8988T (cell line): ENCODE measurements at places on chromosomes 12 and 14.

DNA sequence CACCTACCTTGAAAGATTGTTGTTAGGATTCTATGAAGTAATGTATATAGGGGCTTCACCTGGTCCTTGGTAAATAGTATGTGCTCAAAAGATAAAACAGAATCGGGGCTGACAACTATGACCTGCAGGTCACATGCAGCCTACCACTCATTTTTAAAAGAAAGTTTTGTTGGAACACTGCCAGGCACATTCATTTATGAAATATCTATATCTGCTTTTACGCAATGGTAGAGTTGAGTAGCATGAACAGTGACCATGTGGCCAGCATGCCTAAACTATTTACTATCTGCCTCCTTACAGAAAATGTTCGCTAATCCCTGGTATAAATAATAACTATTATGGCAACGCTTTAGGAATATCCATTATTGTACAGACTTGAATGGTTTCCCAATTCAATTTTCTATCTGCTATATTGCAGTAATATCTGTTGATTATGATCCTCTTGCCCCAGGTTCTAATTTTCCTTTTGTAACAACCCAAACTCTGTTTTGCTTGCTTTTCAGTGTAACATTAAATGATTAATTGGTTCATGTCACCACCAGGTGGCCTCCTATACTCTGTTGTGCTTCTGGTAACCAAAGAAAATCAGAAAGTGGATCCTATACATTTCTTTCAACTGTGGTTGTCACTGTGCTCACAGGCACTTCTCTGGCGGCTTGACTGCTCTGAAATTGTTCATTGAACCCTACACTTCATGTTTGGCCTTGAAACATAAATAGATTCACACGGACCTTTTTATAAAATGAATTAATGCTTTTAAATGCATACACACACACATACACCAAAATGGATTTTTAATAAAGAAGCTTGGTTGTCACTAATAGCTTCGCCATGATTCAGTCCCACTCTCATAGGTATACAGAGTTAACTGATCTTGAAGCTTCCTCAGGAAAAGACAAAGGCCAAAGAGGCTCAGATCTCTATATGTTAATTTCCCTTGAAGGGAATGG is 227.7 kb upstream of the NPAS3 start:
- DNase-seq, result no peak

- no peak for DNase-seq
Measured at GRCh38 chr12:71683633-71684032, 2.2 kb upstream of the TMEM19 start.

DNA sequence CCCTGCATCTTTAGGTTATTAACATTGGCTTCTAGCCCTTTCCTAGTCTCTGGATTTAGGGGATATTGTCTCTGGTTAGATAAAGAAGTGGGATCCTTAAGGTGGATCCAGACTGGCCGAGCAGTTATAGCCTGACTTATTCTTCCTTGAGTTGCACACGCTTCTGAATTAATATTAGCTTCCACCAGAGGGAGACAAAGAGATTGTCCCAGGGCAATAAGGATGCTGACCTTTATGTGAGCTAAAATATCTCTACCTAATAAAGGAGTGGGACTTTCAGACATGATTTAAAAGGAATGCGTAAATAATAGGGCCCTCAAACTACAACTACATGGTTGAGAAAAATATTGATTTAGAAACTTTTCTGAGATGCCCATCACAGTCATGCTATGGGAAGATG is 139.7 kb downstream of the SLCO1B3 start:
- no peak for DNase-seq

DNA sequence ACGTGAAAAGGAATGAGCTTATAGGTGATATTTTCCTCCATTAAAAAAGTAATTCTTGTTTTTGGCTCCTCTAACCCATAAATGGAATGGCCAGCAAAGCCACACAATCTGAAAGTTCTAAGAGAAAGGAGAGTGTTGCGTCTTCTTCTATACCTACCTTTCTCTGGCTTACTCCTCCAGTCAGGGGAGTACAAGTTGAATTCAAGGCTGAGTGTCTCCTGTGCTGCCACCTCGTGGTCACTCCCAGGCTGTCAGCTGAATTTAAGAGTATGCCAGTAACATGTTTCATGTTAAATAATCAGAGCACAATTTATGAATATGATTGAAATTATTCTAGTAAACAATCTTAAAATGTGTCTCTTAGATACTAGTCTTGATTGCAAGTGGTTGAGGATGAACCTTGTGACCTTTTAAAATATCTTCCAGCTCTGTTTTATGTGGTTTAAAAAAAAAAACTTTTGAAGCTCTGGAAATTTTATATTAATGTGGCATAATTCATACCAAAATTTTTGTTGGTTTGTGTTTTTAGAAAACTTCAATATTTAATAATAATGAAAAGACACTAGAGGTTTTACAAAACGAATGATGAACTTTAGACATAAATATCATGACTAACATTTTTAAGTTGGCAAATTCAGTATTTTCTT is 31.7 kb downstream of the PTHLH start:
- no peak for DNase-seq

- no peak for DNase-seq
Measured at GRCh38 chr12:64633940-64634337, 23.6 kb downstream of the RASSF3 start.

DNA sequence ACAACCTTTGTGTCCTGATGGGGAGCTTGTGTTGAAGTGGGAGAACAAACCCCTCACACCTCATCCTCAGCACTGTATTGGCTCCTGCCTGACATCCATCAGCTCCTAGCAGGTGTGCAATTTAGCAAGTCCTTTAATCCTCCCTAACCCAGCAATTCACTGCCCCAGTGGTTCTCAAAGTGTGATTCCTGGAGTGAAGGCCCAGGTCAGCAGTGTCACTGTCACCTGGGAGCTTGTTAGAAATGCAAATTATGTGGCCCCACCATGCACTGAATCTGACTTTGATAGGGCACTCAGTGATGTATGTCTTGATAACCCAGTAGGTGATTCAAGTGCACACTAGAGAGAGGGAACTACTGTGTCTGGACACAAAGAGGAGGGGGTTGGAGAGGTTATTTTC is 133.6 kb downstream of the FGD4 start:
- no peak for DNase-seq

DNA sequence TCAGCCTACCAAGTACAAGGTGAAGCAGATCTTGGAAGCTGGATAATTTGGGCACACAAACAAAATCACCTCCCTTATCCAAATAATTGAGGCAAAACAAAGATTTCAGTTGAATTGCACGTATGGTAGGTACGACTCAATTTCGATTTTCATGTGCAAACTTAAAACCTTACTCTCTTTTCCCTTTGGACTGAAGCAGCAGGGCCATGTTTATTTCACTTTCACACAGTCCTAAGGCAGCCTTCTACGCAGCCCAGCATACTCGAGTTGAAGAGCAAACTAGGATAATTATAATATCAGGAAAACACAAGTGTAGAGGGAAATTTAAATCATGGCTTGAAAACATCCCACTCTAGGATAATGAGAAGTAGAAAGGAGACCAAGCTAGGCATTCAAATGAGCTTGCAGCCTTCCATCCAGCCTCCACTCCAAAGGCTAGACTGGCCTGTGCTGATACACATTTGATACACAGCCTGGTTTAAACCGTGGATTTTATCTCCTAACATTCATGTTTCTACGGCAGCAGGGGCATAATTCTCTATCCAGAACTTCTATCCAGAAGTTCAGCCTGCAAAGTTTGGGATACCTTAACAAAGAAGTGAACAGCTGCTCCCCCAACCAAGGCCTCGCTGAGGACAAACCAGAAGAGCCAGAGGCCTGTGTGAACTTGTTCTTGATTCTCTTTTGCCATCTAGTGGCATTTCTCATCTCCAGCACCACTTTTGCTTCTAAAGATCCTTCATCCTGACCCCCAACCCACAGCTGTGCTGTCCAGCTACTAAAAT is 2.4 kb upstream of the RNASE7 start:
- DNase-seq, result no peak

- DNase-seq, result no peak
Measured at GRCh38 chr14:79413734-79414428, 797.4 kb downstream of the DIO2 start.

GRCh38 chr12:55420307-55420962 is 5.6 kb upstream of the OR6C76 start:
- DNase-seq, result no peak

- DNase-seq, result peak; percentile 90
Measured at GRCh38 chr14:76947078-76947837, 81.2 kb downstream of the IRF2BPL start.

DNA sequence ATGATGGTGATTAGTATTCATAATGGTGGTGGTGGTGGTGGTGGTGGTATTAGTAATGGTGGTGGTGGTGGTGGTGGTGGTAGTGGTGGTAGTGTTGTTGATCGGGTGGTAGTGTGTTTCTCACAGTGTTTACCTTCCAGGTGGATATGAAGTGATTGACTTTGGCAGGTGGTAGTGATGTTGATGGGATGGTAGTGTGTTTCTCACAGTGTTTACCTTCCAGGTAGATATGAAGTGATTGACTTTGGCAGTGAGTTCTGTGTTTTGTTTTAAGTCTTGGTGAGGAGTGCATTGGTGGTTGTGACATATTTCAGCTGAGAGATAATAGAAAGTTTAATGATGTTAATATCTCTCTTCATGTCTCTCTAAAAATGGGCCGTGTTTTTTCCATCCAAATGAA is 189.4 kb downstream of the TMTC2 start:
- DNase-seq, result no peak

GRCh38 chr14:49549881-49550280 is 36.3 kb downstream of the RPS29 start:
- DNase-seq, result no peak

- DNase-seq, result no peak
Measured at GRCh38 chr12:88897723-88898122, 317.5 kb upstream of the KITLG start.

DNA sequence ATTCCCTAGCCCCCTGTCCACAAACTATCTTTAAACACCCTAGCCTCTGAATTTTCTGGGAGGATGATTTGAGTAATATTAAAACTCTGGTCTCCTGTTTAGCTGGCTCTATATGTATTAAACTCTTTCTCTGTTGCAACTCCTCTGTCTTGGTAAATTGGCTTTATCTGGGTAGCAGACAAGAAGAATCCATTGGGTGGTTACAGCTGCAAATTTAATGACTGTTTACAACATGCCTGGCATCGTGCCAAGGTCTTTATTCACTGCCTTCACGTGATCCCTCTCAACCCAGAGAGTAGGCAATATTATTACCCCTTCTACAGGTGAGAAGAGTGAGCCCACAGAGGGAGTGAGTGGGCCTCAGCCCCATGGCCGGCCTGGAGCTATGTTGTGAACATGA is 77.8 kb upstream of the MYL2 start:
- no peak for DNase-seq

GRCh38 chr12:51890511-51891171 is 2.7 kb downstream of the ANKRD33 start:
- no peak for DNase-seq

- DNase-seq, result no peak
Measured at GRCh38 chr14:52073251-52073650, 4.4 kb upstream of the NID2 start.

DNA sequence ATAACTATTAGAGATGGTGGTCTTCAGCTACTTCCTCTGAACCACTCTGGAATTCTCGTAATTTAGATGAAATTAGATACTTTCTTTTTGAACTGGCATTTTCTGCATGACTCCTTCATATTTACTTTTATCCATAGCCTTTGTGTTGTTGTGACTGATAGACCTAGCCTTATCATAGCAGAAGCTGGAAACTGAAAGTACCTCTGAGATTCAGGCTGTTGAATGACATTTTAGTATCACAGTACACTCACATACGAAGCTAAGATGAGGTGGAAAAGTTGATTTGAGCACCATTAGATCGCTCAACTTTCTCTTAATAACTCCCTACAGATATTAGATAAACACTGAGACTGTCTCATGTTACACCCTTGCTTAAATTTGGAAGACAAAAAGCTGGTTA is 525.1 kb upstream of the FBXO33 start:
- no peak for DNase-seq

DNA sequence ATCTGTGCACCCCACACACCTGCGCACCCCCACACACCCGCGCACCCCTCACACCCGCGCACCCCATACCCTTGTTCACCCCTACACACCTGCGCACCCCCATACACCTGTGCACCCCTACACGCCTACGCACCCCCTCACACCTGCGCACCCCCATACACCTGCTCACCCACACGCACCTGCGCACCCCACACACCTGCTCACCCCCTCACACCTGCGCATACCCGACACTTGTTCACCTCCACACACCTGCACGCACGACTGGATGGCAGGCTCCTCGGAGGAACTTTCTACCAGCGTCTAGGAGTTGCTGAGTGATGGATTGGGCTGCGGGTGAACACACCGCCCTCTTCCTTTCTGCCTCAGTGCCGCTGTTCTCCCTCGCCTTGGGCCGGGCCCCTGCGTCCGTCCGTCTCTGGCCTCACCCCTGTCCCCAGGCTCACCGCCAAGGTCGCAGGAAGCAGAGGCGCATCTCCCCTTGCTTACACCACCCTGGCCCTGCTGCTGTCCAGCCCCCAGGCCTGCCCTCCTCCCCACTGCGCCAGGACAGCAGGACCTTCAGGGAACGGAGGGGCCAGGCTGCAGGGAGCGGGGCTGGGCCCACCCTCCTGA is 20.7 kb upstream of the TMEM106C start:
- DNase-seq, result no peak

- peak; percentile 22 for DNase-seq
Measured at GRCh38 chr12:96445691-96446583, 43.4 kb upstream of the CFAP54 start.

DNA sequence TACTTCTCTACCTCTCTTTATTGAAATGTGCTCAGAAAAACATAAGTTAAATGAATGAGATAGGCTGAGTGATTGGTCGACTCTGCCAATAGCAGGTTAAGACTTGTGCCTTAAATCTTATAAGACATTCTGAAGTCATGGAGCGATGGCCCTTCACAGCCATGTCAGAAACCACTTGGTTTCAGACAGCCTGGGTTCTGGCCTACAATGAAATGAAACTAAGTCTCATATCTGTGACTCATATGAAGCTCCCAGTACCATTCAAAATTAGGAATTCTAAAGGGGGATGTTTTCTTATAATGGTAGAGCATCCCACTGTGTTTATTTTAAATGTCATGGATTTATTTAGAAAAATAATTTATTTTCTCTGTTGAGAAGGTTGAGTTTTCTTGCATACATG is 42.6 kb downstream of the PLXNC1 start:
- no peak for DNase-seq

DNA sequence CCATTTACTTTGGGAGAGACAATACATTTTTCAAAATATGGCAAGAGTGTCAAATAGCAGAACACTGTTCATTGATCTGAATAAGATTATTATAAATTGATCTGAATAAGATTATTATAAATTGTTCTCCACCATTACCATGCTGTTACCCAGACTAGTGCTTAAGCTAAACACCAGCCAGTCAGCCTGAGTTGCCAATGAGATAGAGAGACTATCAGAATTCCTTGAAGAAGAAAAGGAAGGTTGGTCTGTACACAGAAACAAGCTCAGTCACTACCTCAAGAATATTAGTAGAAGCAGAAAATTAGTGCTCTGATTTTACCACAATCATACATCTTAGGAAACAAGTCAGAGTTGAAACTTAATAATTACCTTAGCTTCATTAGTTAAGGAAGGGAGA is 469.8 kb downstream of the FOXG1 start:
- DNase-seq, result no peak

DNA sequence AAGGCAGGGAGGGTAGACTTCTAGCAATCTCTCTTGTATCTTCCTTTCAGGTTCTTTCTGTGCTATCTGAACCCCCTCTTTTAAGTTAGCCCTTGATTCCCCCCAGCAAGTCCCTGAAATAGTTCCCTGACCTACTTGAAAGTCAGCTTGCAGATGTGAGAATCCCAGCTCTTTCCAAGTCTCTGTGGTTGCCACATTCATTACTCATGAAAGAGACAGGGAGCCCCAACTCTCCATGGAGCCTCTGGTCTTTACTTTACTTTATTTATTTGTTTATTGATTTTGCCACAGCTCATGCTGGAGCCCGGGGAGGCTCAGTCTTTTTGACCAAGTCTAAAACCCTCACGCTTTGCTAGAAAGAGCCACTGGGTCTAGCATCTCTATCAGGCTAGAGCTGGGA is 193.6 kb upstream of the FAR2 start:
- no peak for DNase-seq
